ENCODE measurements at places on chromosomes 2 and 18.

GRCh38 chr2:164084066-164084465 is 348.3 kb upstream of the FIGN start:
- no peak for DNase-seq

DNA sequence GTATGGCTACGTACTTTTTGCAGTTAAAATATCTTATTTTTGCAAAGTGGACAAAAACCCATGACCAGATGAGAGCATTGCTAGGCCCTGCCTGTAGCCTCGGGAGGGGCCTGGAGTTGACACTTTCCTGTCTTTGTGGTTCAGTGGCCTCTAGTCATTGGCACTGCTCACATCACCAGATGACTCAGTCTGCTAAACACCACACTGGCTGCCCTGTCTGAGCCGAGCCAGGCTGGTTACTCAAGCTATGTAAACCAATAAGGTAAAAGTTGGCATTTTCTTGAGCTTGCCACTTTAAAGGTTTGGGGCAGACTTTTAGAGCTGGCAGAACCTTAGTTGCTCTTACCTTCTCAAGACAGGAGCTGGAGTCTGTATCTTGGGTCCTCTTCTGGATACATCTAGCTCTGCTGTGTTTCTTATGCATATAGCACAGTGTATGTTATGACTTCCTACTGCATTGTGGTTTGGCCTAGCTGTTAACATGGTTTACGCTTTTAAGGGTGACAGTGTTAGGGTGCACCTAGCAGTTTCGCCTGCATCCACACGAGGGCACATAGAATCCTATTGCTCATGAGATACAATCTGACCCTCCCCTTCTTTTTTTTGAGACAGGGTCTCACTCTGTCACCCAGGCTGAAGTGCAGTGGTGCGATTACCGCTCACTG is 76.4 kb downstream of the AP1S3 start:
- peak; percentile 76 for DNase-seq

DNA sequence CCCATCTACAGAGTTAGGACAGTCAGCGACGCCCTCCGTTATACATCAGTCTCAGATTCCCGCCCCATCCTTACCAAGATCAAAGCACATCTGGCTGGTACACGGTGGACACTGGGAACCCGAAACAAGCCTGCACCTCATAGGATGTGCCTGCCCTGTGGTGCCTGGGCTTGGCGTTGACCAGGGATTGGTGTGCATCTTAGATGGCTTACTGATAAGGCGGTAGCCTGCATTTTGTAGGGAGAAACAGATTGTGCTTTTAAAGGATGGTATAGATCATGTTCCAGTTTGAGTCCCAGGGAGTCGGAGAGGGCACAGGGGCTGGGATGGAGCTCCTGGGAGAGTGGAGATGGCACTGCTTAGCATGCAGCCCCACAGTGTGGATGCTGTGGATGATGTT is 108.0 kb downstream of the EML6 start:
- DNase-seq, result no peak

DNA sequence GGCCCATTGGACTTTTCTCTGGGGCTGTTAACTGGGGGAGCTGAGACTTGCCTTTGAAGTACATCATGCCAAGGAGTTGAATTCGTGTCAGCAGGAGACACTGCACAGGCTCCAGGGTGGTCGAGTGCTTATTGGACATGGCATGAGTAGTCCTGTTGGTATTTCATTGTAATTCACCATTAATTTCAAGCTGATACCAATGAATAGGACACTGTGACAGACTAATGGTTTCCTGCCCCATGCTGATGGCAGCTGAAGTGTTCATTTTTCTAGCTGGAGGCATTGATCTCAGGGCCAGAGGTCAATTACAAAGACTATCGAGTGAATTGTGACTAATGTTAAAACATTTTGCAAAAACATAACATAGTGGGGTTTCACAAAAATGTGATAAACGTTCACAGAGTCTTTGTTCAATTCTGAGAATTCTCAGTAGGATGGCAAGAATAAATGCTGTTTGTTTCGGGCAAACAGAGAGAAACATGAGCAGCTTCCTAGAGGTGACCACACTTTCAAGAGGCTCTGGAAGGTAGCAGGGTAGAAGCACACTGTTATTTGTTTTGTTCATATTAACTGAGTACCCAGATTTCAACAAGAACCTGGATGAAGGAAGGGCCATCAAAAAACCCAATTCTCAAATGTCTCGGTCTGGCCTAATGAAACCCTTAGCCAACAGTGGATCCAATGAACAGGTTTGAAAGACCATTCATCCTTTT is 90.6 kb upstream of the ARL4C start:
- DNase-seq, result no peak

DNA sequence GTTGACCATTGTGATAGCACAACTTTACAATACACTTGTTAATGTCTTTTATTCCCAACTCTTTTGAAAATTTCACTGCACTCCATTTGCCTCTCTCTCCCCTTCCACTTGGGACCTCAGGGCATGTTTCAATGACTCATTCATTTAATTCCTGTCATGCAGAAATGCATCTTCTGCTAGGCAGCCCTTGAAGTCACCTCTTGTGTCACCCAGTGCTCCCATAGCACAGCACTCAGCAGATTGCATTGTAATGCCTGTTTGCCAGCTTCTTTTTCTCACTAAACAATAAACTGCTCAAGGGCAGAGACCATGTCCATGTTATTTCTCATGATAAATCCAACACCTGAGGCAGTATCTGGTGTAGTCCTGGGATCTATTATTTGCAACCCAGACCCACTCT is 85.9 kb upstream of the ACSL3 start:
- DNase-seq, result no peak

DNA sequence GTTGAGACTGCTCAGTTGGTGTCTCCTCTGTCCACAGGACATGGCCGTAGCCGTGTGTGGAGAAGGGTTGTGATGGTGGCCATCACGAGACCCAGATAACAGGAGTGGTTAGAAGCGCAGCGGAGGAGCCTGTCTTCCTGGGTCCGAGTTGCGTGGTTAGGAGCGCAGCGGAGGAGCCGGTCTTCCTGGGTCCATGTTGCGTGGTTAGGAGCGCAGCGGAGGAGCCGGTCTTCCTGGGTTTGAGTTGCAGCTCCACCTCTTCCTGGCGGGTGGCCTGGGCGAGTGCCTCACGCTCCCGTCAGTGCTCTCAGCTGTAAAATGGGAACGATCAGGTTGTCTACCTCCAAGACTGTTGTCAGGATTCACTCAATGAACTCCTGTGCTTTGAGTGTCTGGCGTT is 176.2 kb downstream of the GBX2 start:
- no peak for DNase-seq

DNA sequence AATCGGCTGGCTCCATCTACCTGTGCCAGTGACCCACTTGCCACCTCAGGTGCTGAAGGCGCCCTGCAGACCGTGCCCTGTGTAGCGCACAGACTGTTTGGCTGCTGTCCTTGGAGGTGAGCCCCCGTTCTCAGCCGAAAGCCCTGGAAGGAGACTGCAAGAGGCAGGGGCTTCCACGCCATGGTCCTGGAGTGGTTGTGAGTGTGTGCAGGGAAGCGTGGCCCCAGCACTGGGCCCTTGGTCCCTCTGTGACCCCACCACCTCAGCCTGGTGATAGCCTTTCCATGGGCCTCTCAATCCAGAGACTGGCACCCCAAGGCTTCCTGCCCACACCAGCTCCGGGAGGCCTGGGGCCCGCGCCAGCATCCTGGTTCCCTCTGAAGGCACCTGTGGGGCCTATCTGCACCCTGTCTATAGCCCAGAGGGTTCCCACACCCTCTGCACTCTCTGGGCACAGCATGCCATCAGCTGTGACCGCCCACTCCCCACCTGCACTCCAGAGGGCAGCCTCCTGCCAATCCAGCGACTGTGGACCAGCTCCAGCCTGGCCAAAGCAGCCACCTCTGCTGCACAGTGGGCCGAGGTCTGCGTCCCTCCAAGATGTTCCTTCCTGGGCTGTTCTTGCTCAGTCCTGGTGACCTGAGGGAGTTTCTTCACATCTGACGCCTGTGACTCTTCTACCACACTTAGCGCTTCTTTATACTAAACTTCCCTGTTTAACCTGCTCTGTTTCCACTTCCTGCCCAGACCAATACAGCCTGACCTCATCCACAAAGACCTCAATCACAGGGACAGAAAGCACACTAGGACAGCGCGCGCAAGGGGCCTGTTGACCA is 109.5 kb downstream of the EIPR1 start:
- DNase-seq, result no peak

GRCh38 chr2:98388081-98388480 is 41.8 kb downstream of the CNGA3 start:
- no peak for DNase-seq

DNA sequence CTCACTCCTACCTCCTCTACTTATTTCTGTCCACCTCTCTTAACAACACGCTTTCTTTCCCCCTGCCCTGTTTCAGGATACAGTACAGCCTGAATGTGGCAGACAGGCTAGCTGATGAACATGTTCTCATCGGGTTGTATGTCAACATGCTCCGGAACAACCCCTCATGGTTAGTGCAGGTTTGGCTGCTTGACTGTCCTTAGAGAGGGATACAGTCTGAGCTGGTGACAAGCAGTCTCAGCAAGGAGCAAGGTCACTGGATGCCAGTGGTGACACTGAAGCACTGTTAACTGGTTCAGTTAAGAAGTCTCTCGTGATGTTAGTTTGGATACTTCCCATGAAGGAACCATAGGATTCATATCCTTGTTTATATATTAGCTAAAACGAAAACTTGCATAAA is 128.6 kb downstream of the DTNA start:
- DNase-seq, result no peak

GRCh38 chr2:96783388-96783787 is 22.7 kb downstream of the CNNM4 start:
- no peak for DNase-seq

DNA sequence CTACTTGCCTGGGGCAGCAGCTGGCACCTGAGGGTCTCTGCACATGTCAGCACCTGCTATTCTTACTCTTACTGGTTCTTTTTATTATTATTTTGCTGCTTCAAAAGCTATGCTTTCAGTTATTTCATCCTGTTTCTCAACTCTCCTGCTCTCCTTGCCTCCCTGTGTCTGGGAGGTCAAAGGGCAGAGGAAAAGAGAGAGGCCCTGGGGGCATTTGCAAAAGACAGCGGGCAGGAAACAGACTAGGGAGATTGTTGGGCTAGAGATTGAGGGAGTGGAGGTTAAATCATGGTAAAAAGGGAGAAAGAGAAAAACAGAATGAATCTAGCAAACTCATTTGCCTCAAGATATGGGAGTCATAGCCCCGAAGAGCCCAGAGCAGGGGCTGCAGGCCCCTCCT is 21.1 kb upstream of the RPL31 start:
- DNase-seq, result no peak

DNA sequence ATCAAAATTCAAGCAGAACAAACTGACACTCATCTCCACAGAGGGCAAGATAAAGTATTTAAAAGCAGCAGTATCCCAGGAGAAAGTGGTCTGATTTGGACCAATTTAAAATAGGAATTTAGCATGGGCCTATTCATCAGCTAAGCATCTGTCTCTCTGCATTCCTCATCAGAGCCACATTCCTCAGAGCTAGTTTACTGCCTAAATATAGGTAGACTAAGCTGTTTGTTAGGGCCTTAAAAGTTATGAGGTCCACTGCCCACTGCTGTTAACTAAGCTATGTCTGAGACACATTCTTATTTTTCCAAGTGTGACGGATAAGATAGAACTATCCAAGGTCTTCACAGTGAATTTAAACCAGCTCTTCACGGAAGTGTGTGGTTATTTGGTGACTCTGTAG is 17.6 kb downstream of the NEB start:
- no peak for DNase-seq

GRCh38 chr2:163453920-163454319 is 281.9 kb downstream of the FIGN start:
- no peak for DNase-seq

- peak; percentile 38 for DNase-seq
Observed at GRCh38 chr2:230447036-230447435, 31.0 kb downstream of the SP100 start.

DNA sequence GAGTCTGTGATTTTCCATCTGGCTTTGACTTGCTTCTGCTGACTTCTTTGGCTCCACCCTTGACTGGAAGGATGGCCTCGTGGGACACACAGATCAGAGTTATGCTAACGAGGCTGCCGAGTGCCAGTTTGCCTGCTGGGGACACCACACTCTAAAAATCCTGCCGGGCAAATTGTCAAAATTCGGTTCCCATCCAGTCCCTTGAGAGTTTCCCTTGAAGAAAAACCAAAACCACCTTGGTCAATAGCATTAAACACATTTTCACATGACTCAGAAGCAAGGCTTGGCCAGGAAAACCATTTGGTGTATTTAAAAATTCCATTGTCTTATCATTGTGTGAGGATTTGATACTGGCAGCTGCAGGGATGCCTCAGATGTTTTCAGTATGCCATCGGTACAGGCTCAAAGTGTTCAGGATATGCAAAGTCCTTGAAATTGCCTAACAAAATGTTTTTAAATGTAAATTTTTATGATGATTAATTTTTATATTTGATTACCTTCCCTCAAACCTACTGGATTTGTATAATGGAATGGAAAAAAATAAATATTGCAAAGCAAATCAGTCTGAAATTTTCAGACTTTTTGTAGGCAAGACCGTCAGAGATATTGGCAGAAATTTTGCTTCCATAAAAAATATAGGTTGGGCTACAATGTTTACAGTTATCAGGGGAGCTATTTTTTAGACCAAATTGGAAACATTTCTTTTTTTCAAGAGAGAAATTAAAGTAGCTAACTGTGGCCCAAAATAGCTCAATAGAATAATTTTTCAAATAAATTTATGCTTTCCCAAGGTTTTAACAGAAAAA is 41.6 kb downstream of the KCNE4 start:
- DNase-seq, result no peak

- no peak for DNase-seq
Observed at GRCh38 chr18:29003194-29003593, 826.3 kb upstream of the CDH2 start.

DNA sequence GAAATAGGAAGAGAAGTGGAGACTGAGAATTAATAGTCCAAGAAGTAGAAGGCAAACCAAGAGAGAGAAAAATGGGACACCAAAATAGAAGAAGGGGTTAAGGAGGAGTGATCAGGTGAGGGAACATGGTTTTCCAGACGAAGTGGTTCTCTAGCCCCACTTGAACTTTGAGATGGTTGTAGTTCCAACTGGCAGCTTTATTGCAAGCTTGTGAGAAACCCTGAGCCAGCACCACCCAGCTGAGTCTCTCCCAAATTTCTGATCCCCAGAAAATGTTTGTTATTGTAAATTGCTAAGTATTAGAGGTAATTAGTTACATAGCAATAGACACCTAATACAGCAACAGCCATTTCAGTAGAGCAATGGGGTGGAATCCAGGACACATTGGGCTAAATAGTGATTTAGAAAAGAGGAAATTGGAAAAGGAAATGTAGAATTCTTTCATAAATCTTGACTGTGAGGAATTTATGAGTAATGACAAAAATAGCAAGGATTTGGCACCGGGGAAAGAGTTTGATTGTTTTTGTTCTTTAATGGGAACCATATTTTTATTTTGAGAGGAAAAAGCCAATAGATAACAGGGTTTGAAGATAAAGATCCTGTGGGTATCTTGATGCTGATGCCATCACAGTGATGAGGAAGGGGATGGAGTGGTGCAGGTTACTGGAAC is 62.1 kb upstream of the XDH start:
- DNase-seq, result no peak

- DNase-seq, result no peak
Observed at GRCh38 chr2:196322973-196323810, 151.8 kb upstream of the STK17B start.

All from activated CD4-positive, alpha-beta T cell treated with anti-CD3 and anti-CD28 coated beads for 36 hours (primary cell).